Daoy (cell line): ENCODE measurements at places on chromosomes 7 and 10. TPM values are rescaled to one million over a fixed set of nuclear protein-coding genes. Genes with fewer than 3 reads are reported as not detected.

The AIFM2 gene
- total RNA-seq = 6.5 and 7.0 TPM in 2 replicates

The PLXNA4 gene
- 0.69 and 5.5 TPM in 2 replicates for total RNA-seq

The VWC2 gene
- not detected in 2 replicates for total RNA-seq

The PRSS37 gene
- total RNA-seq = not detected in 2 replicates

The HGF gene
- not detected in 2 replicates for total RNA-seq

The PKD2L1 gene
- total RNA-seq = not detected in 2 replicates

The ENKUR gene
- total RNA-seq = 0.33 TPM in 1 of 2 replicates, not detected in the other

The PRLHR gene
- total RNA-seq = not detected in 2 replicates

The NPFFR1 gene
- under 0.01 TPM in 1 of 2 replicates, not detected in the other for total RNA-seq

The HABP2 gene
- total RNA-seq = not detected in 2 replicates

The FGFR2 gene
- total RNA-seq = 1.6 and 1.9 TPM in 2 replicates
